ENCODE measurements at places on chromosomes 11 and 22.

- DNase-seq, result no peak
These were observed 19.3 kb downstream of the MOB2 start for GRCh38 chr11:1467270-1467669.

DNA sequence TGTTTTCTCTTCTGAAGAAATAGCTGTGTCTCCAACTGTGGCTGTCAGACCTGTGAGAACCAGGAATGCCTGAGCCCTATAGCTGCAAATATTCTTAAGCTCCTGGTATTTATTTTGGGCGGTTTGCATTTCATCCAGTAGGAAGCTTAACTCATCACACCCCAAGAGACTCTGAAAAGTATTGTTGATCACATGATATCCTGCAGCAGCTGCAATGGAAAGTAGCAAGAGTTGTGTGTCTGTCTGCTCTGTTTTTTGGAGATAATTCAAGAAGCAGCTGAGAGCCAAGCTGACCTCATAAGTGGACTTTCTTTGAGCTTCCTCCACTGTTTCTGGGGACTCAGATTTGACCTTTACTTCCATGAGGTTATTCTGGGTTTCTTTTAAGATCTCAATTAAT lies 36.4 kb upstream of the MRPL17 start:
- no peak for DNase-seq

DNA sequence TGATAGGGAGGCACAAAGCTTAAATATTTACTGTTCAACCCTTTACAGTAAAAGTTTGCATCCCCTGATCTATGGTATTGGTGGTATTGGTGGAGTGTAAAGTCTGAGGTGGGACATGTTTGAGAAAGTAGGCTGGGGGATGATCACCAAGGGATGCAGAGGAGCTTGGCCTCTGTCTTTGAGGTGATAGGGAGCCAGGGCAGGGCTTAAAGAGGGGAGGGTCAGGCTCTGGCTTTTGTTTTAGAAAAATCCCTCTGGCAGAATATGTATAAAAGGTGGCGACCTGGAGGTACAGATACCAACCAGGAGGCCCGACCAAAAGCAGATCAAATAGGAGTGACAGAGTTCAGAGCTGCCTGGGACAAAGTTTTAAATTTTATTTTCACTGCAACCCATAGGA lies 59.0 kb downstream of the SWAP70 start:
- no peak for DNase-seq

GRCh38 chr11:15248749-15249148 lies 134.0 kb downstream of the INSC start:
- no peak for DNase-seq

DNA sequence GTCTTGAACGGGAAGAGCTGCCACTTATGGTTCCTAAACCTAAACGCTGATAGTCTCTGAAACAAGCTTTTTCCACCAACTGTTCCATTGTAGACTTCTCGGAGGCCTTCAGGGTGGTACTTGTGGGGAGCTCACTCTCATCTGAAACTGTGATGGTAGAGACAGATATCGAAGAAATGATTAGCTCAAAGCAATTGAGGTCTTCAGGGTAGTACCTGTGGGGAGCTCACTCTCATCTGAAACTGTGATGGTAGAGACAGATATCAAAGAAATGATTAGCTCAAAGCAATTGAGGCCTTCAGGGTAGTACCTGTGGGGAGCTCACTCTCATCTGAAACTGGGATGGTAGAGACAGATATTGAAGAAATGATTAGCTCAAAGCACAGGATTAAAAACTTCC lies 175.7 kb downstream of the SWAP70 start:
- no peak for DNase-seq

DNA sequence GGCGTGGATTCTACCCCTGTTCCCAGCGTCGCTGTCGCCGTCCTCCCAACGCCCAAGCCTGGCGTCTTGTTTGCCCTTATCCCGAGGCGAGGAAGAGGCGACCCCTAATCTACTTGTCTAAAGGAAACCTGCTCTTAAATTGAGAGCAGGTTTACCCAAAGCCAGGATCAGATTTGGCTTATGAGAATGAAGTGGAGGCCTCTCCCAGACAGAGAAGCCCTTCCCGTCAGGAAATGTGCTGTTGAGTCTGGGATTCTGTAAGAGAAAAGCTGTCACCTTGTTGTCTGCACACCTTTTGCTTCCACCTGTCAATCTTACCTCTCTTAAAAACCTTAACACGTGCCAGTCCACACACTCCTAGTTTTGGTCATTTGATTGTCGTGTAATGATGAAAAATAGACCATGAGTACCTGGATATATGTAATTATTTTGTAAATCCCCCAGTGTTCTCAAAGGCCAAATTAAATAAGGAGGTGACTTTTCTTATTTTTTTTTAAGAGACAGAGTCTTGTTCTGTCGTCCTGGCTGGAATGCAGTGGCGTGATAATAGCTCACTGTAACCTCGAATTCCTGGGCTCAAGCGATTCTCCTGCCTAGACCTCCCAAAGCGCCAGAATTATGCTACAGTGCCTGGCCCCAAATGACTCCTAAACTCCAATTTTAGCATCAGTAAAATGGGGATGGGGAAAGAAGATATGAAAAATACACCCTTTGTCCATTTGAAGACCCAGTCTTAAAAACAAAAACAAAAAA lies 627 bp downstream of the GTF2H1 start:
- DNase-seq, result no peak

DNA sequence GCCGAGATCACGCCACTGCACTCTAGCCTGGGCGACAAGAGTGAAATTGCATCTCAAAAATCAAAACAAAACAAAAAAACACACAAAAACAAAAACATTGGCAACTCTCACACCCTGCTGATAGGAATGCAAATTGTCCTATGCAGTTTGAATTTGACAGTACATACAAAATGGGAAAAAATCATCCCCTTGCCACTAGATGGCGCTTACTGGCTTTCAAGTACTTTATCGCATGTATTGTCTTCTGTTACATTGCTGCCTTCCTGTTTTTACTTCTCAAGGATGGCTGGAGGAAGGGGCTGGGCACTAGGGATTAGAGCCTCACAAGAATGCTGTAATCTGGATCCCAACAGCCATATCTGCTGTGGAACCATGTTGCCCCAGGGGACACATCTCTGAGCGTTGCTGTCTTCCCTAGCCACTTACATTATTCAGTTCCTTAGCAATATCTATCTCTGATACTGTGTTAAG lies 59.4 kb upstream of the A4GALT start:
- peak; percentile 30 for DNase-seq

DNA sequence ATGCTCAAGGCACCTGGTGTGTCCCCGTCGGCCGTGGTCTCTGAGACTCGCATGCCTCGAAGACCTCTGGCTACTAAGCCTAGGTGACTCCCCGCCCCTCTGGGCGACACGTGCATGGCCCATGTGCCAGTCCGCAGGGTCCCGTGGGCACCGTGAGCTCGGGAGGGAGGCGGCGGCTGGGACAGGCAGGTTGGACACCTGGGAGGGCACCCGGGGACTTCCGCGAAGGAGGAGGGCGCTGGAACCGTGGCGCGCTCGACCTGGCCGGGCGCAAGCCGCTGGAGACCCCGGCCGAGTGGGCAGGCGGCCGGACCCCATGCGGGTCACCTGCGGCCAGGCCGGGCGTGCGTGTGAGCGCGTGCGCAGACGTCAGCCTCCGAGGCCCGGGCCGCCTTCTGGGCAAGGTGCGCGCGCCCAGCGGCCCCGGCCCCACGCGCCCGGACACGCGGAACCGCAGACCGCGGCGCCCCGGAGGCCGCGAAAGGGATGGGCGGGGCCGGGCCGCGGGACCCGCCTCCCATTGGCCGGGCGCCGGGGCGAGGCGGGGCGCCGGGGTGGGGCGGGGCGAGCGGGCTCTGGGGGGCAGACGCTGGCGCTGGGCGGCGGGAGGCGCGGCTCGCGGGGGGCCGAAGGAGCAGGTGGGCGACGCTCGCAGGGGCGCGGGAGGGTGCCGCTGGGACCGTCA lies 579 bp upstream of the RASD2 start:
- peak; percentile 34 for DNase-seq

GRCh38 chr11:96161307-96162089 lies 181.5 kb downstream of the MAML2 start:
- no peak for DNase-seq

DNA sequence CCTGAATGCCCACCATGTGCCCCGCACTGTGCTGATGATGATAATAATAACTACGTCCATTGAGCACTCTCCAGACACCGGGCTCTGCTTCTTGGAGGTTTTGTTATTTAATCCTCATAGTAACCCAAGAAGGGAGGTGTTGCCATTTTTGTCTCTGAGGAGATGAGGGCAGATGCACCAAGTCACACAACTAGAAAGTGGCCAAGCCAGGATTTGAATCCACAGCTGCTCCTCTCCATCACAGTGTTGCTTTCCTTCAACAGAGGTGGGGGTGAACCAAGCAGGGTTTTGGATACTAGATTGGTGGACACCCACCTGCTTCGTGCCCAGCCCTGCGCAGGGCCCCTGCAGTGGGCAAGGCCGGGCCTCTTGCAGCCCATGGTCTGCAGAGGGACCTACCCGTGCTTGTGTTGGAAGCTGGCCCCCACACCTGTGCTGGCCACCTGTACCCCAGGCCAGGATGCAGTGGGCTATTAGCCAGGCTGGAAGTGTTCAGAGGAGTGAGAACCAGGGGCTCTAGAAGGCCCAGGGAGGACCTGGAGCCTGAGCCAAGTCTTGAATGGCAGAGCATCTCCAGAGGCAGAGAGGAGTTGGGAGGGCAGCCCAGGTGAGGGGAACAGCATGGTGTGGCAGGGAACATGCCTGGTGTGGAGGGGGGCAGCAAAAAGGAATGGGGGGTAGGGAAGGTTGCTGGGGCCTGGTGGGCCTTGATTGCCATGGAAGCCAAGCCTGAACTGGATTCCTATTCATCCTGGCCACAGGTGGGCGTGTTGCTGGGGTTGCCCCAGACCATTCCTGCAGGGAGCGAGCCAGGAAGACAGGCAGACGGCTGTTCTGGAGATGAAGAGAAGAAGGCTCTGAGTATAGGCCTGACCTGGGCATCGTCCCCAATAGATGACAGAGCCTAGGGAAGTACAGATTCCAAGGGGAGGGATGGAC lies 2.7 kb upstream of the DPP3 start:
- no peak for DNase-seq

DNA sequence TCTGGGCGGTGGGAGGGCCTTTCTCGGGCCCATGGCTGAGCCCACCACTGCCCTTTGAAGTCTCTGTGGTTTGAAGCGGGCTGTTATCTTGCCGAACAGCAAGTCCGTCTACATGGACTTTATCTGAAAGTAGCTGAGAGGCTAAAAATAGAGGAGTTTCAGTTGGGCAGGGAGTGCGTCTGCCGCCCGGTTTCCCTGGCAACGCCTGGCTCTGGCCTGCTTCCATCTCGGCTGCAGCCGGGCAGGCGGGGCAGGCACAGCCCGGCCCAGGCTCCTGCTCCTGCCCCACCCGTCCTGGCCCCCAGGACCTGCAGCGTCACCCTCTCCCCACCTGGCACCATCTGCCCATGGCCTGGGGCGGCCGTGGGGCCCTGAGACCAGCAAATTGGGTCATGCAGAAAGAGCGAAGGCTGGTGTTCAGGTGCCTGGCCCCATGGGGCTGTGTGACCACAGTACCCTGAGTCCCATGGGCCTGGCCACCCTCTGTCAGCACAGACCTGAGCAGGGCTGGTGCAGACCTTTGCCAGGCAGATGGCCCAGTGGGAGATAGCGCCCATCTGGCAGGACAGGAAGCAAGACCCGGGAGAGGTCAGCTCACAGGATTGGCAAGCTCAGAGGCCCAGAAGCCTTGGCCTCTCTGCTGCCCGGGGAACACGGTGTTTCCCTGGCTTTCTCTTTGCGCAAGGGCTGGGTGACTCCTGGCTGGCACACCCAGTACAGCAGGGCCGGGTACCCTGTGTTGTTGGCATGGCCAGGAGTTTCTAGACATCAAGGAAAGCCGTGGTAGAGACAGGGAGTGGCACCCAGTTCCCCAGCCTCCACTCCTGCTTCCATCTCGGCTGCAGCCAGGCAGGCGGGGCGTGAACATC lies 79.1 kb upstream of the KCNQ1OT1 start:
- peak; percentile 67 for DNase-seq

GRCh38 chr22:23564276-23564675 lies 15.8 kb downstream of the IGLL1 start:
- DNase-seq, result no peak

- DNase-seq, result no peak
These were observed 22.9 kb downstream of the MMP13 start for GRCh38 chr11:102932678-102933077.

DNA sequence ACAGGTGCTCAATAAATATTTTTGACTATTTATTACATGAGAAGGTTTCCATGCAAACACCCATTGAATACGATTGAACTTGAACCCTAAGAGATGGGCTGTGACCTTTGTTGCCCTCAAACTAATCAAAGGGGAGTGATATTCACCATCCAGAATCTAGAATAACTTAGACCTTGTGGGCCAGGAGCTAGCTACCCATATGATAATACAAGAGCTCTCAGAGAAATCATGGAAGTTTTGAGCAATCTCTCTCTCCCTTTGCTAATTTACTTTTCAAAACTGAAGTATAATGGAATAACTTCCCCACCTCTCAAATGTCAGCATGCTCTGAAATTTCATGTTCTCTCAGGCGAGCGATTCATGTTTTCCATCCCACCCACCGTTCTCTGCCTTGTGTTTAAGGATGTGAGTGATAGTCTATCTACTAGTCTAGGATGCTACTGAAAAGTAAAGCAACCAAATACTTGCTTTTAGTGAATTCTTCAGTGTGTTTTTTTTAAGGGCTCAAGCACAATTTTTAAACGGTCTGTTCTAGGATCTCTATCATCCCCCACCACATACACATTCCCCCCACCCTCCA lies 33.3 kb downstream of the BARX2 start:
- DNase-seq, result no peak
